ENCODE measurements at places on chromosomes 2 and 18.

- DNase-seq = no peak
Observed at GRCh38 chr18:66497351-66497750, 106.5 kb downstream of the CDH19 start.

GRCh38 chr2:105473011-105473410 lies 74.2 kb upstream of the FHL2 start:
- no peak for DNase-seq

- no peak for DNase-seq
Observed at GRCh38 chr2:133733901-133734255, 165.6 kb upstream of the NCKAP5 start.

DNA sequence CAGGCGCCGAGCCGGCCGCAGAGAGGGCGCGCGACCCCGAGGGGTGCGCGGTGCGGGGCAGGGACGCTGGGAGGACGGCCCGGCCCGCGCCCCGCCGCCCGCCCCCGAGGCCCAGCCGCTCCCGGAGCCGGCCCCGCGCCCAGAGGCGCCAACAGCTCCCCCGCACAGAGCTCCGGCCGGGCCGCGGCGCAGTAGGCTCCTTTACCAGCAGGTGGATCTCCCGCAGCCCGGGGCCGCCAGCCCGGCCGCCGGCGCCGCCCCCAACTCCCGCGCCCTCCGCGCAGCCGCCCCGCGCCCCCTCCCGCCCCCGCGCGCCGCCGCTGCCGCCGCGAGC lies 258 bp downstream of the MGAT4A start:
- DNase-seq = no peak

GRCh38 chr2:40546439-40547191 lies 94.7 kb upstream of the SLC8A1 start:
- DNase-seq = no peak

- no peak for DNase-seq
Observed at GRCh38 chr2:209985874-209986273, 16.6 kb upstream of the RPE start.

All from activated effector memory CD4-positive, alpha-beta T cell treated with Interleukin-2 at 50 U/mL for 16 hours (primary cell).